ENCODE measurements at places on chromosomes 13 and 19.

DNA sequence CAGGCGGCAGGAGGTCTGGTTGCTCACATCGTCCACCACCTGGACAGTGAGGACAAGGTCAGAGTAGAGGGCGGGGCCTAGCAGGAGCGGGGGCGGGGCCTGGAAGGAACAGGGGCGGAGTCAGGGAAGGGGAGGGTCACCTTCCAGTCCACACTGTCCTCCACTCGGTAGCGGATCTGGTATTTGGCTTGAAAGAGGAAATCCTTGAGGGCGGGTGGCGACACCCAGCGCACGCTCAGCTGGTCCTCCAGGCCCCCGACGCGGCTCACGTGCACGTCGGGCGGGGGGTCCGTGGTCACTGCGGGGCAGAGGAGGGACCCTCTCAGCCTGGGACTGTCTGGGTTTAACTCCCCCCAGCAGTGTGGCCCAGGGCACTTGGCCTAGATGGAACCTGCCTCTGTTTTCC lies 8.2 kb downstream of the REX1BD start:
- DNase-seq: no peak

- no peak for DNase-seq
These were observed 46.5 kb upstream of the KPNA3 start for GRCh38 chr13:49838989-49839388.

DNA sequence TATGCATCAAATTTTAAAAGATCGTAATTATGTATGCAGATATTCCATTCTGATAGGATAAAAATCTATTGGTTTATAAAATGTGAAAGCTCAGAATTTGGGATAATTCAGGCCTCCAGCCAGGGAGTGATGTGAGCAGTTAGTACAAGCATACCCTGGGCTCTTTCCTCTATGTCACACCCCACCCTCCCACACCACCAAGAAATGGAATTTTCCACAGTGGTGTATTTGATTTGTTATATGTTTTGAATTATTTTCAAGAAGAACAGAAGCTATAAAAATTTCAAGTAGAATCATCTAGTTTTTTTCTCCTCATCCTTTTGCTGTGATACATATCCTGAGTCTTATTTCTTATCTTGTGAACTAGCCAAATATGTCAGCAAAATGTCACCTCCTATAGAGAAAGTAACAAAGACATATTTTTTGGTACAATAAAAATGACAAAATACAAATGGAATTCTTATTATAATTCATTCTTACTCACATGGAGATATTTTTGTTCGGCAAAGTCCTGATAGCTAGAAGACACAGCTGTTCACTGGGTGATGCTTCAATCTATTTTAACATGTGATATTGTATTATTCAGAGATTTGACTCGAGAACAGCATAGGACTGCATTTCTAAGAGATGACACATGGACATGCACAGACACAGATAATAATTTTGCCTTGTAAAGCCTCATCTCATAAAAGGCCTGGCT lies 61.2 kb upstream of the FRY start:
- DNase-seq: no peak

- DNase-seq: no peak
These were observed 59.7 kb downstream of the SHISA2 start for GRCh38 chr13:25992076-25992475.

DNA sequence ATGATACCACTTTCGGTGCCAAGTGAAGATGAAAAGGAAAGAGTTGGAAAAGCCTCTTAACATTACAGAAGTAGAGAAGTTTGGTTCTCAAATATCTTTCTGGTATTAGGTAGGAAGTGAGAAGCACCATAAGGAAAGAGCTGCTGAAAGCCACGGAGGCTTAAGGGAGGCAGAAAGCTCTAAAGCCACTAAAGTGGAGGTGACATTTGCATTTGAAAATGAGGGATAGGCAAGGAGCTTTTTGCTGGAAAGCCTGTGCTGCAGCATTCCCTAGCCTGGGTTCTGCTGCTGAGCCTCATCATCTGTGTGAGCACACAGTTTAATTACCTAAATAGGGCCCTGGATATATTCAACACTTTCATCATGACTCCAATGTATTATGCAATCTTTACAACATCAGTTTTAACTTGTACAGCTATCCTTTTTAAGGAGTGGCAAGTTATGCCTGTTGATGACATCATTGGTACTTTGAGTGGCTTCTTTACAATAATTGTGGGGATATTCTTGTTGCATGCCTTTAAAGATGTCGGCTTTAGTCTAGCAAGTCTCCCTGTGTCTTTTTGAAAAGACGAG lies 315.4 kb downstream of the RBM26 start:
- no peak for DNase-seq

GRCh38 chr13:53023246-53023645 lies 5.4 kb upstream of the OLFM4 start:
- no peak for DNase-seq

- DNase-seq: no peak
These were observed at the start of gene NCR1 for GRCh38 chr19:54905803-54906511. NCR1 (plus strand) TSS chr19:54906148; CDS start chr19:54906188, 40 bp downstream.

DNA sequence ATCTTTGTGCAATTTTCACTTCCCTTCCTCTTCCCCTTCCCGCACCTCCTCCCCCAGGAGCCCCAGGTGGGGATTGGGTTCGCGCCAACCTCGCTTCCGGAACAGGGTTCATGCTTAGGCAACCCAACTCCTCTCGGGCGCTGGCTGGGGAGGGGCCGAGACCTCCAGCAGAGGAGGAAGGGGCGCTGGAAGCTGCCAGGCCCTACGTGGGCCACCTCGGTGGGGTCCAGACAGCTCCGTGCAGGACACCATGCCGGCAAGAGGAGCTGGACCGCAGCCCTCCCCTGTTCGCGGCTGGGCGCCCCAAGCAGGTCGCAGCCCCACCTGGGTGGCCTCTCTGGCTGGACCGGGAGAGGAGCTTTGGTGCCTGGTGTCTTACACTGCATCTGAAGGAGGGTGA lies 91.1 kb downstream of the SPACA7 start:
- DNase-seq: no peak

Data from activated T-cell treated with anti-CD3 and anti-CD28 coated beads for 4 hours (primary cell).